ENCODE measurements at places on chromosomes 12 and 14. TPM values are rescaled to one million over a fixed set of nuclear protein-coding genes. Genes with fewer than 3 reads are reported as not detected.

DNA sequence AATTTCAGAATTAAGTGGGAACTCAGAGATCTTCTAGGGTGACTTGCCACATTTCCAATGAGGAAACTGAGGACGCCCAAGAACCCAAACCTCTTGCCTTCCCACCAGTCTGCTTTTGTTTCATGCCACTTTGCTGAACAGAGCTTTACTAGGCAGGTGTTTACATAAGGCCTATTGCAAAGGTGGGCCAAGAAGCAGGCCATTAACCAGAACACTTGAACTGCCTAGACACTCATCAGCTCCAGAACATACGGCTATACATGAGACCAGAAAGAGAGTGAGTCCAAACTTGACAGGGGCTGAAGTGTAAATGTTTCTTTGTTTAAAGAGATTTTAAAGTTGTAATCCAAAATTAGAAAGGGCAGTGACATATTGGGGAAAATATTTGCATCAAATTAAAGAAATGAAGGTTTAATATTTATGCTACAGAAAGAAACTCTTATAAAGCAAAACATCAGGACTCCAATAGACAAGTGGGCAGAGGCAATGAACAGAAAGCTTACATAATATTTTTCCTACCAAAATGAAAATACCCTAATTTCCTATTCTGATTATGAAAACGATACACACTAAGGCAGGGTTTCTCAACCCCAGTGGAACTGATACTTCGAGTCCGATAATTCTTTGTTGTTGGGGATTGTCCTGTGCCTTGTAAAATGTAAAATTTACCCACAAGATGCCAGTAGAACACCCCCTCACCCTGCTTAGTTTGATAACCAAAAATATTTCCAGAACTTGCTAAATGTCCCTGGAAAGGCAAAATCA lies 11.7 kb downstream of the BATF start:
- no peak for DNase-seq

GRCh38 chr12:39144613-39145061 lies 239.2 kb upstream of the CPNE8 start:
- no peak for DNase-seq

GRCh38 chr12:25365340-25365730 lies 114.6 kb upstream of the KRAS start:
- DNase-seq = no peak

GRCh38 chr12:40338621-40339020 lies 113.8 kb downstream of the LRRK2 start:
- no peak for DNase-seq

- no peak for DNase-seq
Measured at GRCh38 chr12:15116086-15116485, 105.1 kb downstream of the RERG start.

DNA sequence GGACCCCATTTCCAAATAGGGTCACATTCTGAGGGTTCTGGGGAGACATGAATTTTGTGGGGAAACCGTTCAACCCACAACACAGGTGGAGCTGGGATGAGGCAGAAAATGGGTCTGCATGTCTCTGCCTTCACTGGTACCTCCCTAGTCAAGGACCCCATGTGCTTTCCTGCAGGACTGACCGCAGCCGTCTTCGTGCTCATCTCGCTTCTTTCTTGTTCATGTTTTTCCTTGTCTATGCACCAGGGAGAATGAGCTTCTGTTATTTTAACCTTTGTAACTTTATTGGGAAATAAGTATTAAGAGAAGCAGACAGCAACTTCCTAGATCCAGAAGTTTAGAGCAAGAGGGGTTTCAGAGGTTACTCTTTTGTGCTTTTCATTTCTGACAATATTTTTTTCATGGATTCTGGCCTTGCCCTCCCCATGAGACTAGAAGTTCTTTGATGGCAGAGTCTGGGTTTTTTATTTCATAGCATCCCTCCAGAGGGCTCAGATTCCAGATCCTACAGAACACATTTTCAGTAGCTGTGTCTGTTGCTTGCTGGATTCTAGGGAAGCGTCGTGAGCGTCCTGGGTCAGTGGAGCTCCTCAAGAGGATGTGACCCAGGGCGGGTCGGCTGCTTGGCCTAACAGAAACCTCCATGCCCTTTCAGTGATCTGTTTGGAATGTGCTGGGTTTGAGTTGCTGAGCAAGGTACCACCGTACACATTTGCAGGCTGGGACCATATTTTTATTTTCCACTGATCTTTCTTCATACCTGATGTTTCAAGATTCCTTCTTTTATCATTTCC lies 104.2 kb downstream of the ADGRD1 start:
- no peak for DNase-seq

DNA sequence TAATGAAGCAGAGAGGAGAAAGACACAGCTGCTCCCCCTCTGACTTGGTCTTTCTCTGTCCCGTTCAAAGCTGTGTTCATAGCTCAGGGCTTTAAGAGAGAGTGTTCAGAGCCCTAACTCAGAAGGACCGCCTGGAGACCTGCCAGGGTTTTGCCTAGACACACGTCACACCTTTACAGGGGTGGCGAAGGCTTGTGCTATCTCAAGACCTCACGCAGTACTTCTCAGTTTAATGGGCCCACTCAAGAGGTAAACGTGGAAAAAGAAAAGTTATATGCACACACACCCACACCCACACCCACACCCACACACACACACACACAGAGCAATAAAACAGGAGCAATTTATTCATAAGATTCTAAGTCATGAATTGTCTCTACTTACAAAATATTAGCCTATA lies 374.3 kb downstream of the C12orf75 start:
- no peak for DNase-seq

GRCh38 chr14:67536087-67536486 lies 3.0 kb downstream of the PLEKHH1 start:
- DNase-seq = no peak

DNA sequence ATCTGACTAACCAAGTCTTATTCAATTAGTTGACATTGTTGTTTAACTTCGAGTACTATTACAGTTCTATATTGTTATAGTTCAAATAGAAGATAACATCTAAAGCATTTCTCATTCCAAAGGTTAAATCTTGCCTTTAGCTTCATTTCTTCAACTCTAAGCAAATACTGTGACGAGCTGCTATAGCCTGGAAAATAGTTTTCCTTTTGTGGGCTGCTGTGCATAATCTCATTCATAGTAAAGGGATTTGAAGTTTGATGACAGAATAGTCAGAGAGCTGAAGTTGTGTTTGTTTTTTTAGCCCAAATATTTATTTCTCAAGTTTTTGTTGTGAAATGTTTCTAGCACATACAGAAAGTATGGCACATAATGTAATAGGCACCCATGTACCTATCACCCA lies 13.4 kb downstream of the PSEN1 start:
- DNase-seq = no peak

DNA sequence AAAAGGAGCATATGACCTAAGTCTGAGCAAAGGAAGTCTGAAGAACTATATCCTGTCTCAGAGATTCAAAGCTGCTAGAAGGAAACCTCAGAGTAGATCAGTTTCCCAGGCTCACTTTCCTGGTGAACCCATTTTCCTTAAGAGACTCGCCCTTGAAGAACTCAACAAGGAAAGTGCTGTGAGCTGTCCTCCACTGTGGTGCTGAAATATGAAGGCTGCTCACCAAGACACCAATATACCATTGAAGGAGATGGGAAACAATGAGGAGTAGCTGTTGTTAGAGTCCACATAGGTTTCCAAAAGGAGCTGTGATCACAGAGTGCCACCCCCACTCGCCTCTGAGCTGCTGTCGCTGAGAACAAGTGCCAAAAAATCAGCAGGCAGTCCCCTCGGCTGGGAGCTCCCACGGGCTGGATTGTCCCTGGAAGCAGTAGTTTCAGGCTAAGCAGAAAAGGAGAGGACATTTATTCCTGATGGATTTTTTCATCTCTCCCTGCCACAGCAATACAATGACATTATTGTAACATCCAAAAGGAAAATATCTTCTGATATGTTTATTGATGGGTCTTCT lies 282.1 kb downstream of the RPS29 start:
- DNase-seq = peak; percentile 21

DNA sequence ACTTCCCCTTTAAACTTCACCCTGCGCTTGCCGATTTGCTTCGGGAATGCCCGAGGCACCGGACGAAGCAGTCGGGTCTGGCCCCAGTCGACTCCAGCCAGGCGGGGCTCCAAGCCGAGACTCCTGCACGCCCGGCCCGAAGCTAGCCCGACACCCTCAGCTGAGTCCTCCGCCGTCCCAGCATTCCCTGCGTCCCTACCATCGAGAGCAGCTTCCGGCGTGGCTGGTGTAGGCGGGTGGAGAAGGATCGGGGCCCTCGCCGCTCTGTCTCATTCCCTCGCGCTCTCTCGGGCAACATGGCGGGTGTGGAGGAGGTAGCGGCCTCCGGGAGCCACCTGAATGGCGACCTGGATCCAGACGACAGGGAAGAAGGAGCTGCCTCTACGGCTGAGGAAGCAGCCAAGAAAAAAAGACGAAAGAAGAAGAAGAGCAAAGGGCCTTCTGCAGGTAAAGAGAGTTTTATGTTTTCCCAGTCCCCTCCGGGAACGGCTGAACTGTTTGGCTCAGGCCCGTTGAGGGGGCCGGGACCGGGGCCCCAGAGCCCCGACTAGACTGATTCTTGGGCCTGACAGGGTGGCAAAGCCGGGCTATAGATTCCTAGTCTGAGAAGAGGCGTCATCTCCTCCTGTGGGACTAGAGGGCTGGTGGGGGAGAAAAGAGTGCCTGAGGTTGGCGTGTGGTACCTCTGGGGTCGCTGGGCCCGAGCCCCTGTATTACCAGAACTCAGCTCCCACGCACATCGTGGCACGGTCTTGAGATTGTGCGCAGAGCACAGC lies at the start of gene METAP2:
Gene METAP2, plus strand, starts transcription at position 269 of the 776 bp plus-strand sequence. Its CDS starts 28 bp downstream, at position 297.
- DNase-seq = peak; percentile 86

GRCh38 chr12:51870504-51870903 lies 17.4 kb upstream of the ANKRD33 start:
- DNase-seq = no peak

DNA sequence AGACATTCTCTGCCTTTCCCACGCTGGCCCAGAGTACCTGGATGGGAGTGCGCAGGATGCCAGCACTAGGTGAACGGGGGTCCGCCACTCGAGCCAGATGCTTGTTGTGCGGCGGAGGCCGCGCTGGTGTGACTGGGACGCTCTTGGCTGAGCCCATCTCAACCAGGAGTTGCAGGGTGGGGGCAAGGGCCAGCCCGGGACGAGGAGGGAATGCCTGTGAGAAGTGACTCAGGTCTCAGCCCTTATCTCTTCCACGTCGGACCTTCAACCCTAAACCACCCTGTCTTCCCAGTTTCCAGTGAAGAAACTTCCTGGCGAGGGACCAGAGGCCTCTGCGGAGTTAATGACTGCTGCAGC lies 312 bp downstream of the CDCA3 start:
- no peak for DNase-seq

- no peak for DNase-seq
Measured at GRCh38 chr12:125225641-125226040, 160.4 kb downstream of the AACS start.

DNA sequence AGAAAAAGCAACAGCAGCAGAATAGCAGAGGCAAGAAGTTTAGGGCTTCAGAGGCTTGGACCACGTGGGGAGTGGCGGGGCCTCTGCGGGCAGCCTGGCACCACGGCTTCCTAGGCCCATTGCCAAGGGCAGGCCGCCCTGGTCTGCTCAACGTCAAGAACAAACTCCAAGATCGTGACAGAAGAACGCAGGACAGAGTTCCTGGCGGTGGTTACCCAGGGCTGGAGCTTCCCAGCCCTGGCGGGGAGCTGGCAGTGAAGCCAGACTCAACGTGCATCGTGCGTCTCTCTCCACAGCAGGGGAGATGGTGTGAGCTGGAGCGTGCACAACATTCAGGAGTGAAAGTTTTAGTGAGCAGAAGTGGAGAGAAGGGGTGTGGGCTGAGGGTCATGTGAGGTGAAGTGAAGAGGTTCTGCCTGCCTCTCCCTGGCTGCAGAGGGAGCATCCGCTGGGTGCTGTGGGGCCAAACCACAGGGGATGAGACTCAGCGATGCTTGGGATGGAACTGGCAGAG lies 13.9 kb upstream of the CACNA2D4 start:
- DNase-seq = no peak

DNA sequence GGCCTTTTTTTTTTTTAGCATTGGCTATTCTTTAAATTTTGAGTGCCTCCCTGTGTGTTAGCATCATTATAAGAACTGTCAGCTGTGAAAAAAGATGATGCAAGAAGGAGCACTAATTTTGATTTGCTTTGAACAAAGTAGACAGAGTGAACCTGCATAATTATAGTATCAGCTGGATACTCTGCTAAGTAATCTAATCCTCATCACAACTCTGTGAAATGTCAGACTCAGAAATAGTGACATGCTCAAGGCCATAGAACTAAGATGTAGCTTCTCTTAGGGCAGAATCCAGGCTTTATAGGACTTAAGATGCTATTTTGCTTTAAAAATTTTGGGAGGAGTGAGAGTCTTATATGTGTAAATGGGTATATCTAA lies 31.9 kb downstream of the FBXO34 start:
- DNase-seq = no peak

GRCh38 chr14:105292826-105293711 lies 7.7 kb downstream of the BRF1 start:
- peak; percentile 76 for DNase-seq

GRCh38 chr14:61502459-61503093 lies 181.2 kb downstream of the PRKCH start:
- peak; percentile 31 for DNase-seq

GRCh38 chr12:31866523-31866922 lies 92.7 kb upstream of the RESF1 start:
- no peak for DNase-seq

DNA sequence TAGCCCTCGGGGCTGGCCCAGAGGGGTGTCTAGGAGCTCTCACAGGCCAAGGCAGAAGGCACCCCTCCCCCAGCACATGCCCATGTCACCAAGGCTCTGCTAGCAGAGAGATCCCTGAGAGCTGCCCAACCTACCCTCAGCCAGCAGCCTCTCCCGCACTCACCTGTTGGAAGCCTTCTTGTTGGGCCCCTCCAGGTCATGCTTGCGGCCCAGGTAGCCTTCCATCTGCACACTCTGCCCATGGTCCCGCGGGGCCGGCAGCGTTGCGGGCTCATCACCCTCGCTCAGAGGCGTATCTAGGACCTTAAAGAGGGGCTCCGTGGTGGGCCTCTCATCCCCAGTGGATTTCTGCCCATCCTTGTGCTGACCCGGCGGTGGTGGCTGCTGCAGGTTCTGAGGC lies 49.1 kb downstream of the PLEKHG3 start:
- no peak for DNase-seq

SMCO3 gene
- total RNA-seq = 0.89 TPM

KITLG gene
- 3.2 TPM for total RNA-seq

TCTN1 gene
- 11.0 TPM for total RNA-seq

BMP4 gene
- 17.8 TPM for total RNA-seq

INSM2 gene
- not detected for total RNA-seq

PPM1H gene
- total RNA-seq = 1.3 TPM

C12orf54 gene
- total RNA-seq = not detected

TMEM233 gene
- total RNA-seq = 0.89 TPM

HSPB8 gene
- 2.8 TPM for total RNA-seq

RTL1 gene
- total RNA-seq = not detected

PTCSC3 gene
- not detected for total RNA-seq

P2RX2 gene
- total RNA-seq = not detected

ETFBKMT gene
- 2.7 TPM for total RNA-seq

ART4 gene
- 91.9 TPM for total RNA-seq

SERPINA3 gene
- not detected for total RNA-seq

Data from dermis microvascular lymphatic vessel endothelial cell (primary cell).